ENCODE measurements at places on chromosomes 6 and 20. TPM values are rescaled to one million over a fixed set of nuclear protein-coding genes. Genes with fewer than 3 reads are reported as not detected.

WFDC10B gene
- total RNA-seq, result not detected

BPIFB4 gene
- not detected for total RNA-seq

ANGPT4 gene
- total RNA-seq, result not detected

RBM38 gene
- 4.6 TPM for total RNA-seq

DYNLT2 gene
- 0.56 TPM for total RNA-seq

Data from HFFc6 (cell line).